Calu3 (cell line): ENCODE measurements at places on chromosomes 4 and X. TPM values are rescaled to one million over a fixed set of nuclear protein-coding genes. Genes with fewer than 3 reads are reported as not detected.

DNA sequence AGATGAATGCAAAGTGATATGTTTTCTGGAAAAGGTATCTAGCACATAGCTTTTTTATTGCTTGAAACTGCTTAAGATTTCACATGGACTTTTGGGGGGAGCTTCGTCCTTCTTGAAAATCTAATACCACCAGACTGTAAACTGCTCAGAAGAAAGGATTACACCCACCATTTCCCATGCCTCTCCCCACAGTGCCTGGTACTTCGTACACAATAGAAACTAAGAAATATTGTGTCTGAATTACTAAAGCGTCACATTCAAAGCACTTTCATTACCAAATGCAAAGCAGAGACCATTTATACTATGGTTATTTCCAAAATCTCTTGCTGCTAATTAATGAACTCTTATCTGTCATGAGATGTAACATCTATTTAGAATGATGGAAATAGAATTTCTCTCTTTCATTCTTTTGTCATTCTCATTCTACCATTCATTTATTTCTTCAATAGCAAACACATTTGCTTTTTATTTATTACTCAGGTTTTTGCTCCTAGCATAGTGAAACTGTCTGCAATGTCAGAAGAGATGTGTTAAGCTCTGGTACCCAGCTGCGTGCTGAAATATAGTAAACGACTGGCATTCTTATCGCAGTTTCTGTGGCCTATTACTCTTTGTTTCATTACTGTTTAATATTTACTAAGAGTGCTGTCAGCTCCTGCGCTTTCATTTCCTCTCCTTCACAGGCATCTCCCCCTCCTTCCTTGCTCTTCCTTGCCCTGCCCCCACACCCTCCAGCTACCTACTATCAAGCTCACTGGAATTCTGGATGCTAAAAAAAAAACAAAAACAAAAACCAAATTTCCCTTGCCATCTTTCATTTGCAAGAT is 51.4 kb upstream of the RAPGEF2 start:
- no peak for DNase-seq

STAP1 gene
- not detected in 2 replicates for total RNA-seq

GRCh38 chrX:97155816-97156215 is 272.1 kb downstream of the RPA4 start:
- no peak for DNase-seq

SEC24D gene
- 27.3 and 28.4 TPM in 2 replicates for total RNA-seq

TMEM47 gene
- 80.9 and 99.6 TPM in 2 replicates for total RNA-seq

HTN3 gene
- total RNA-seq, result not detected in 2 replicates

DNA sequence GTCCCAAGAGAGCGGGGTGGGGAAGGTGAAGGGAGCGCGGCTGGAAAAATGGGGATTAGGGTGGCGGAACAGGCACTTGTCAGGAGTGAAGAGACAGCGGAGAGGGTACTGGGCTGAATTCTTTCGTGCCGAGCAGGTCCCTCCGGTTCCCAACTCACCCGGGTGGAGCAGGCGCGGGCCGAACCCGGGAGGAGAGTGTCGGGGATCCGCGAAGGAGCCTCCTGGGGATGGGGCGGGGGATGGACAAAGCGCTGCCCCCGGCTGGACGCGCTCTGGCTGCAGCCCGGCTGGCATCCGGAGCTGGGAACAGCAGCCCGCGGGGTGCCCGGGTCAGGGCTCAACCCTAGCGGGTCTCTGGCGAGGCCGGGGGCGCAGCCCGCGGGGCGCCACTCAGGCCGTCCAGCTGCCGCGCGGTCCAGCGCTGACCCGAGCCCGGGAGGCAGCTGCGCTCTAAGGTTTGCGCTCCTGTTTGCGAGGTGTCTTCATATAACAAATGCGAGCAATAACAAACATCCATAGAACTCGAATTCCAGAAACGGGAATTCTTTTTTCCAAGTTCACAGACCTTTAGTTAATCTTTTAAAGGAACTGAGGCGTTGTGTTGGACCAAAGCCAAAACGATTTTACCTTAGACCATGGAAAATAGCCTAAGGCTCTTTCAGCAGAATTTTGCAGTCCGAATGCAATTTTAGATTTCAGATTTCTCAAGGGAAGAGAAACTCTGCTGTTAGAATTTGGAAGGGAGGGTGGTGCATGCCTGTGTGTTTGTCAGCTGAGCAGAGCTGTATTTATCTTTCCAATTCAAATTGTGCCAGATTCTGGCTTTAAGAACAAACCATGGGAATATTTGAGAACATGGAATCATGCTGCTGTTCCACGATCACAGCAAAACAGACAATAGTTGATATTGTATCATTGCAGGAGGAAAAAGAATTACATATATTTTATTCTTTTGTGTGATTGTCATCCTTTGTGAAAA is 744 bp downstream of the NPY5R start:
- DNase-seq, result peak; percentile 17

DNA sequence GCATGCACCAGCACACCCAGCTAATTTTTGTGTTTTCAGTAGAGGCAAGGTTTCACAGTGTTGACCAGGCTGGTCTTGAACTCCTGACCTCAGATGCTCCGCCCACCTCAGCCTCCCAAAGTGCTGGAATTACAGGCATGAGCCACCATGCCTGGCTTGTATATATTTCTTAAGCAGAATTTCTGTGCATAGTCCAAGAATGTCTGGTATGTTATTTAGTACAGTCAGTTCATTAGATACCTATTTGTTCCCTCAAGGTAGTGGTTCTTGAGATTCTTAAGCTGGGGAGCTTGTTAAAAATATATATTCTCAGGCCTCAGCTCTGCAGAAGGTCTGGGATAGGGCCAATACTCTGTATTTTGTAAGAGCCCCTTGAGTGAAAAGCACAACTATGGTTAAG is 4.6 kb upstream of the SERTM2 start:
- DNase-seq, result no peak

DNA sequence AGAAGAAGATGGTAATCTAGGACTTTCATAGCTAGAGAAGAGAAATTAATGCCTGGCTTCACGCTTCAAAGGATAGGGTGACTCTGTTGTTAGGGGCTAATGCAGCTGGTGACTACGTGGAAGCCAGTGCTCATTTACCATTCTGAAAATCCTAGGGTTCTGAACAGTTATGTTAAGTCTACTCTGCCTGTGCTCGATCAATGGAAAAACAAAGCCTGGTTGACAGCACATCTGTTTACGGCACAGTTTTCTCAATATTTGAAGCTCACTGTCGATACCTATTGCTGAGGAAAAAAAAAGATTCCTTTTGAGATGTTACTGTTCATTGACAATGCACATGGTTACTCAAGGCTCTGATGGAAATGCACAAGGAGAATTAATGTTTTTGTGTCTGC is 182.6 kb upstream of the NUDT6 start:
- DNase-seq, result no peak

GRCh38 chr4:113316879-113317278 is 267.4 kb downstream of the ANK2 start:
- no peak for DNase-seq

DNA sequence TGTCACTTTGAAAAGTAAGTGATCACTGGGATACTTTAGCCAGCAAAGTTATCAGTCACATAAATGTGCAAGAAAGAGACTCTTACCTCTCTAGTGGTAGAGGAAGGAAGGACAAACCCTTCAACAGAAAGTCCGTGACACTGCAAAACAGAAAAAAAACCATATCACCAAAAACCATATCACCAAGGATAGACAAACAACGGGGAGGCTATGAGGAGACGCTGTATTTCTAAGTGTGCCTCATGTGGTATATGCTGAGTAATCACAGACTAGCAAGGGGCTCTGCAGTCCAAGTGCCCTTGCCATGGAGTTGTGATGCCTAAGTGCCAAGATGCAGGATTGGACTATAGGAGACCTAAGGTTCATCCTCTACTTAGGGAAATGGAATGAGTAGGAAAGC is 11.5 kb upstream of the HDAC8 start:
- DNase-seq, result no peak

PCDH19 gene
- total RNA-seq, result 0.02 and 0.50 TPM in 2 replicates

CT45A5 gene
- total RNA-seq, result not detected in 2 replicates

REPS2 gene
- 12.9 and 14.5 TPM in 2 replicates for total RNA-seq

- DNase-seq, result no peak
Observed at GRCh38 chr4:99362768-99363167, 10.2 kb upstream of the ADH1C start.

- no peak for DNase-seq
Observed at GRCh38 chr4:142092941-142093340, 456.6 kb downstream of the IL15 start.

UGT2B17 gene
- not detected in 2 replicates for total RNA-seq

GRCh38 chr4:25310803-25311166 is 1.8 kb upstream of the ZCCHC4 start:
- DNase-seq, result no peak

IL21 gene
- total RNA-seq, result not detected in 2 replicates

- DNase-seq, result no peak
Observed at GRCh38 chrX:19824603-19825002, 62.8 kb downstream of the SH3KBP1 start.

GRCh38 chr4:76779740-76780459 is 118.0 kb downstream of the SOWAHB start:
- DNase-seq, result no peak

DNA sequence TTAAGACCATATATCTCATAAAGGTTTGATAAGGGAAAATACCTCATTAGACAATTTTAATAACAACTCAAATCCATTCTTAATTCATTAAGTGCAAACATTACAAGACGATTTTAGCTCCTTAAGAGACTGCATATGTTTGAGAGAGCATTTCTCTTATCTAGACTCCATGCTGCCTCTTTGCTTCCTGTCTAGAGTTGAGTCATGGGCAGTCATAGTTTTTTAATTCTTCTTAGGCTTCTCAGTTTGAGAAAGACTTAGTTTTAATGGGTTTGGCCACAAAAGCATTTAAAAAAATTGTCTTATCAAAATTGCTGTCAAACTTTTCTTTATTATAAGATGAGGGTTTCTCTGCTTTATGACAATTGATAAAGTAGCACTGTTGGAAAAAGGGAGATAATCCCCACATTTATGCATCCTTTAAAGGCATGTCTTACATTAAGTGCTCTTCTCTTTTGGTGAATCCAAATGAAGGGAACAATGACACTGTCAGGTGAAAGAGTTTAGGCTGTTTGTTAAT is 713.4 kb downstream of the PCDH18 start:
- no peak for DNase-seq

GRCh38 chr4:184150102-184150839 is 67.4 kb downstream of the ENPP6 start:
- no peak for DNase-seq

DNA sequence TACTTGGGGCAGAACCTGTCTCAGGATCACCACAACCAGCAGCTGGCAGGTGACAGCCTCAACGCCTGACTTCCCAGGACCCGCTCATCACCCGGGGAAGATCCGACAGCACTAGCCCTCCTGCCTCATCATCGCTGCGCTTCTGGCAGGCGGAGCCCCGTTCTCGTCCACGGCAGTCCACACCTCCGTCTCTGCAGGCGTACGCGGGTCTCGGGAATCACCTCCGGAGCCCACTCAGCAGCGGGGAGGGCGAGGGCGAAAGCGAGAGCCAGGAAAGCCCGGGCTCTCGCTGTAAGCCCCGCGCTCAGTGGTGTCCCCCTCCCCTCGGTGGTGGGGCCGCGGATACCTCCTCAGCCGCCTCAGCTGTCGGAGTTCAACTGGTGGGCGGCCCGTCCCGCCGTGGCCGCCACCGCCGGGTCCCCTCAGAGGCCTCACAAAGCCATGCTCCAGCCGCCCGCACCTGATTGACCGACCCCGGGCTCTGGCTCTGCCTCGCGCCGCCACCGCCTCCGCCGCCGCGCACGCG is 518 bp upstream of the CNKSR2 start:
- DNase-seq, result no peak

PABPC4L gene
- not detected in 2 replicates for total RNA-seq

AFP gene
- total RNA-seq, result 0.24 TPM in 1 of 2 replicates, not detected in the other

DNA sequence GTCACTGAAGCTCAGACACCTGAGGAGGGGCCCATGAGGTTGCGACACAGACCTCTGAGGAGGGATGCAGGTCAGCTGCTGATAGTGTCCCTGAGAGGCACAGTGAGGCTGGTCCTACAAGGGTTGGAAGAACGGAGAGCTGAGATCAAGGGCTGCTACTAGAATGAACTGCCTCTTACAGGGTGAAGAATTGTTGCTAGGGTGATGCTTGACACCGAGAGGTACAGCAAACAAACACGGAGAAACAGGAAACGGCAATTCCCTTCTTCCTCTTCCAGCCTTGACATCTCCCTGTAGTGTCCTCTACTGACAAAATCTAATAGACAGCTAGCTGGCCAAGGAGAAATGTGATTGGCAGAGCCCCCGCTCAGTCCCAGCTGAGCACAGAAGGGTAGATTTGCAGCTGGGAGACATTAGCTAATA is 11.8 kb upstream of the HPGDS start:
- DNase-seq, result no peak

RPL39 gene
- 1,689 and 1,778 TPM in 2 replicates for total RNA-seq

GRCh38 chr4:26365537-26366150 is 44.8 kb downstream of the RBPJ start:
- DNase-seq, result no peak

- DNase-seq, result no peak
Observed at GRCh38 chr4:43932448-43932847, 516.2 kb downstream of the KCTD8 start.

DNA sequence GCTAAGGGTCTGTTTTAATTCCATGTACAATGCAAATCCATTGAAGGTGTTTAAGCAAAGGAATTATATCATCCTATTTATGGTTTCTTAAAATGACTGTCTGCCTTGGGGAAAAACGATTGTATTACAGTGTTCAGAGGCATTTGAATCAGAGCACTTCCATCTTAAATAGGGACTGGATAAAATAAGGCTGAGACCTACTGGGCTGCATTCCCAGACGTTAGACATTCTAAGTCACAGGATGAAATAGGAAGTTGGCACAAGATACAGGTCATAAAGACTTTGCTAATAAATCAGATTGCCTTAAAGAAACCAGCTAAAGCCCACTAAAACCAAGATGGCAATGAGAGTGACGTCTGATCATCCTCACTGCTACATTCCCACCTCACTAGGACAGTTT is 1167.2 kb upstream of the PABPC4L start:
- DNase-seq, result no peak

- no peak for DNase-seq
Observed at GRCh38 chr4:75675004-75675531, 1.9 kb upstream of the G3BP2 start.
